Stimulated activated naive CD4-positive, alpha-beta T cell (primary cell): ENCODE measurements at places on chromosomes 7 and 10.

GRCh38 chr7:43135129-43135528 is 22.7 kb downstream of the HECW1 start:
- no peak for DNase-seq

DNA sequence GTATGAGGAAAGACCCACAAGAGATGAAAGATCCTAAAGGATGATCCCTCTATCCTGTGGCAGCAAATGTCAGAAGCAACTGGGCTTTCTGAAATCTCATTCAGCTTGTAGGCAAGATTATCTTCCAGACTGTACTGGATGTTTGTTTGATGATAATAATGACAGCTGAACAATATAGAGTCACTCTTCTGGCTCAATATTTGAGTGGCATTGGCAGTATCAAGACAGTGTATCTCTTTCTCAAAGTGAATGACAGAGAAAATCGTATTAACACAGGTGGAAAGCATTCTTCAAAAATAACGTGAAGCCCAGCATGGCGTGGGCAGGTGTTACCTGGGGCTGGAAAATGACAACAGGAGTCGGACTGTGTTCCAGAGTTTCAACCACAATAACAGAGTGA is 114.5 kb downstream of the GPR37 start:
- DNase-seq: no peak

GRCh38 chr7:26497801-26498596 is 206.3 kb downstream of the SNX10 start:
- no peak for DNase-seq

DNA sequence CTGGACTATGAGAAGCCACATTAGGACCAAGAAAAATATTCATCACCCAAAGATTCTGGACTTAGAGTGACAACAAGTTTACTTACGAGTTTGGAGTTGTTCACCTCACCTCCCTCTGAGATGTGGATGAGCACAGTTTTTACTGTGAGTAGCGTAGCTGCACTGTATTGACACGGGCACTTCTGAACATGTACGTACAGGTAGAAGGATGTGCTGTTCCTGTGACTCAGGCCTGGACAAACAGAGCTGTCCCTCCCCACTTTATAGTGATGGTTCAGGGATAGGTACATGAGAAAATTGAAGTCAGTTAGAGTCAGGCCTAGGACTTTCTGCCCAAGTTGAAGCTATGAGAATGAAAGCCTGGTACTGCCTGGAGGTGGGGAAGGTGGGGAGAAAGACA is 80.9 kb upstream of the DYNC1I1 start:
- no peak for DNase-seq

DNA sequence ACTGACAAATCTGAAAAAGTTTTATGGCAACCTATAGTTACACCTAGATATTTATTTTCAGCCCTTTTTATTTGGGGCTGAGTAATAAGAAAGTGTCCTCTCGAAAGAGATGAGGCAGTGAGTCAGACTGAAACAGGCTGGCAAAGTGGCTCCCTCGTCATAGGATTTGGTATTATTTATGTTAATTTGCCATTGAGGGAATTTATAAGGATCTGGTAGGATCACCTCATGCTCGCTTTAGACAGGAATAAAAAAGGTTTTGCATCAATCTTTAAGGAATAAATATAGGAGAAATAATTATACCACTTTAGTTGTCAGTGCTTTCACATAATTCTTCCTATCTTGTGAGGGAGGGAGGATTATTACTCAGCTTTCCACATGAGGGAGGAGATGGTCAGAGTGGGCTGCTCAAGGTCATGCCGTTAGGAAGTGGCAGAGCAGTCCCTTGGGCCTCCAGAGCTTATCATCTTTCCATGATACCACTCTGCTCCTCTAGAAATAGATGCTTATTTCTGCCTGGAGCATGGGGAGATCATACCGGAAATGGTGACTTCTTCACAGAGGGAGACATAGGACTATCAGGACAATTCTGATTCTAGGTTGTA is 356.8 kb downstream of the GPR158 start:
- no peak for DNase-seq

DNA sequence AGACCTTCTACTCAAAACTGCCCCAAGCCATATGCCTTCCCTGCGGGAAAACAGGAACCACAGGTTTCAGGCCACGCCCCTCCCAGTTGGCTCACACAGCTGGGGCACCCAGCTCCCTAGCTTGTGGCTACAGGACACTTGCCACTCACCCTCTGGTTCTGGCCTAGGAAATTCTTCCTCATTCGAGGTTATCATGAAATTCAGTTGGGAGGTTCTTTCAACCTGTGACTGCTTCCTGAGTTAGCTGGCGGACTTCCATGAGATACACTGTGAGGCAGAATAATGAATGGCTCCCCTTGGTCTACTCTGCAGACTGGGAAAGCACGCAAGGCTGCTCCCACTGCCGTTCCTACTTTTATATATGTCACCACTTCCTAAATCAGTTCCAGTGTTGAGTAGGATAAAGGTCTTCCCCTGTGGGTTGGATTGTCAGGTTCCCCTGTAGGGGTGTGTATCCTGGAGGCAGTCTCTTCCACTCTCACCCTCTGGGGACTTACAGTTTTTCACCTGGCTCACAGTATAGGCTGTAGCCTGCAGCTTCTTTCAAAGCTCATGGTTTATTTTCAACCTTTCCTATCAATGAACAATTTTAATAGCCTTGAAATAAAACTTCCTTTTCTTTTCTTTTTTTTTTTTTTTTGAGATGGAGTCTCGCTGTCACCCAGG is 37.0 kb downstream of the GPR22 start:
- no peak for DNase-seq

- DNase-seq: no peak
Observed at GRCh38 chr10:21989453-21990154, 13.9 kb downstream of the DNAJC1 start.

GRCh38 chr7:132355048-132355447 is 221.2 kb downstream of the PLXNA4 start:
- no peak for DNase-seq

DNA sequence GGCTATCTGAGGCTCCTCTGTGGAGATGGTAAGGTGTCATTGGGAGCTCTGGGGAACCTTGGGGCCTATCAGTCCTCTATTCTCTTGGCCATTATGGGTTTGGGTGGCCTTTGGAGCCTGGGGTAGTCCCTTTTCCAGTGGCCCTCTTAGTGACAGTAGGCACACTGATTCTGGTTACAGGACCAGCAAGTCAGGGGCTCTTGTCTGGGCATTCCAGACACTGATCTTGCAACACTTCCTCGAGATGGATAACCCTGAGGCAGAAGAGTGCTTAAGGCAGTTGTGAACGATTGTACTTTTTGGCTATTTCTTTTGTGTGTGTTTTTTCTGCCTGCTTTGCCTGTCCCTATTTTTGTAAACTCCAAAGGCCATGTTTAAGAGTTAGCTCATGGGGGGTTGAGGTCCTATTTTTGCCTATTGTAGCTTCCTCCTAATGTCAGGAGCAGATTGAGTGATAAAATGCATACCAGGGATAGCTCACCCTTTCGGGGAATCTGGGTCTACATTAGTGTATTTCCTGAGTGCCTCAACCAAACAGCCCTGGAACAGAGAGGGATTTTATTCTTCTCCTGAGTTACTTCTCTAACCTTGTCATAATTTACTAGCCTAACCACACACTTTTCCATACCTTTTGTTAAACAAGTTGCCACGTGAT is 61.2 kb downstream of the PRKAR2B start:
- DNase-seq: no peak

DNA sequence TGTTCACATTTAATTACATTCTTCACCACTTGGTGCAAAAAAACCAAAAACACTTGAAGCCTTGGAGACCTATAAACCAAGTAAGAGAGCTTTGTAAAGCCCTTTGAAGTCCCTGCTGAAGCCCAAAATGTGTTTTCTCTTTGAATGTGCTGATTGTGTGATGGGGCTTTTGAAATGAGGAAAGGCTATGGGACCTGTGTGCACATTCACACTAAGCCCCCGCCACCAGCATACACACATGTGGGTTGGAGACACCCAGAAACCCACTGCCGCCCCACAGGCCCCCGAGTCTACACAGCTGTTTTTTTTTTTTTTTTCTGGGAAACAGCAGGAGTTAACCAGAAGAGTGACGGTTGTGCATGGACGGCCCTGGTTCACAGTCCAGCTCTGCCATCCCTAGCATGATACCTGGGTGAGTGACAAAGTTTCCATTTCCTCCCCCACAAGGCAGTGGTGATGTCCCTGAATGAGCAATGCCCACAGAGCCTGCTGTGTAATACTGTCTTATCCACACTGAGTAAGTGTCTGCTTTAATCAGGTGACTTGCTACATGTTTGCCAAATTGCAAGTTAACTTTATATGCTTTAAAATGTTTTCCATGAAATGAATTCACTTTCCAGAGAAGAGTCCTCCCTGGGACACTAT is 154.6 kb upstream of the GDF10 start:
- DNase-seq: no peak

DNA sequence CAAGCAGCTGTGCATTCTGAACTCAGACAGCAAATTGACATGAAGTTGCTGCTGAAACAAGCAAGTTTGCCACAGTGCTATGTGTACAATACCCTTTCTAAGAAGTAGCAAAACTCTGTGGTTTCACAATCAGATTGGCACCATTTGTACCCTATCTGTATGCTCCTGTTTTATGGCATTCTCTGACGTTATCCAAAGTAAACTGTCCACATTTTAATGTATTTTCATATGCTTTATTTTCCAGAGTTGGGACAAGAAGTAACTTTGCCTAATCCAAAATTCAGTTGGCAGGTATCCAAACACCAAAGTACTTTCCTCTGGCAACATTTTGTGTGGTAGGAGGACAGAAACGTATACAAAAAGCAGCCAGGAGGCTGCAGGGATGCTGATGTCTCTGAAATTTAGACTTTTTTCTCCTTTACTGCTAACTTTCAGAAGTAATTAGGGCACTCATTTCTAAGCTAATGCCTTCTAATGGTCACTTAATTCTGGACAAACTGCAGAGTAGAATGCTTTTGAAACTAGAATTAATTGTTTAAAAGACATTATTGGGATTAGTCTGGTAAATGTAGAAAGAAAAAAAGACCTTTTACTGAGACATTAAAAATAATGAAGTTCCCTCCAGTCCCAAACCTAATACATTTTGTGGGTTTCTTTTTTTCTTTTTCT is 414.7 kb upstream of the NRP1 start:
- no peak for DNase-seq

DNA sequence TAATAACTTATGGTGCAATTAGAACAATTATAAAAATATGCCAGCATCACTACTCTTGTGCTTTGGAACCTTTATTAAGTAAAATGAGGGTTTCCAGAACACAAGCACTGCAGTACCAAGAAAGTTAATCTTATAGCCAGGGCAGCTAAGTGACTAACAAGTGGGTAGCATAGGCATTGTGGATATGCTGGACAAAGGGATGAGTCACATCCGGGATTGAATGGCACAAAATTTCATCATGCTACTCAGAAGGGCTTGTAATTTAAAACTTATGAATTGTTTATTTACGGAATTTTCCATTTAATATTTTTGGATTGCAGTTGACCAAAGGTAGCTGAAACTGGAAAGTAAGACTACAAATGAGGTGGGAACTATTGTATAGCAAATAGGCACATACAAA is 250.6 kb downstream of the C7orf25 start:
- no peak for DNase-seq

DNA sequence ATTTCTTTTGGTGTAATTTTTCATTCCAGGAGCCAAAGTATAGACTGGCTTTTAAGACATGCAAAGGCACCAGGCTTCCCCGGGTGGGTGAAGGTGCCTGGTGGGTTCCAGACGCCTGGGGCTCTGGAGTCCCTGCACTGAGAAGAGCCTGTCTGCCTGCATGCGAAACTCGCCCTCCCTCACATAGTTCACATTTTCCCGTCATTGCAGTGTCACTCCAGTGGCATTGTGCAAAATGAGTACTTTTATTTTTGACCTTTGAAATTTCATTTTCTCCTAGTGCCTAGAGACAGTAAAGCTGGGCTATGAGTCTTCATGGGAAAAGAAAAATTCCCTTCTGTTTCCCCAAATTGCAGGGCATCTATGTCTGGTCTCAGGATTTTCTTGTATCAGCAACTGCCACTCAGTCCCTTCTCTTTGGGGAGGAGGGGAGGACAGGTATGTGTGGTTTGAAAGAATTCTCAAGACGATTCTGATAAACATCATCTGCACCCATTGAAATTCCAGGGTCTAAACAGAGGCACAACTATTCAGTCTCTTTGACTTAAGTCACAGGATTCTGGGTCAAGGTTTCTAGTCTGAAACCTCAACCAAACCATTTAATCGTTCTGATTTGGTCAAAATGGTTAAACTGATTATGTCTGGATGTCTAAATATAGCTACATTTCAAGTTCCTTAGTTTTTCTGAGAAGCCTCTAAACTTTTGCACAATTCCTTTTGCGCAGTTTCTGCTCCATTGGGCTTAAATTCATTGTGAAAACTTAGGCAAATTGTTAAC is 107.8 kb downstream of the CYP26A1 start:
- no peak for DNase-seq

GRCh38 chr10:44355630-44356029 is 29.3 kb downstream of the CXCL12 start:
- DNase-seq: no peak
